Stimulated activated naive CD8-positive, alpha-beta T cell treated with anti-CD3 and anti-CD28 coated beads, Interleukin-15, Interleukin-2, amounts not matched to agents 100 U/mL and 50 U/mL, for 24 hours (primary cell): ENCODE measurements at places on chromosomes 16 and 17.

DNA sequence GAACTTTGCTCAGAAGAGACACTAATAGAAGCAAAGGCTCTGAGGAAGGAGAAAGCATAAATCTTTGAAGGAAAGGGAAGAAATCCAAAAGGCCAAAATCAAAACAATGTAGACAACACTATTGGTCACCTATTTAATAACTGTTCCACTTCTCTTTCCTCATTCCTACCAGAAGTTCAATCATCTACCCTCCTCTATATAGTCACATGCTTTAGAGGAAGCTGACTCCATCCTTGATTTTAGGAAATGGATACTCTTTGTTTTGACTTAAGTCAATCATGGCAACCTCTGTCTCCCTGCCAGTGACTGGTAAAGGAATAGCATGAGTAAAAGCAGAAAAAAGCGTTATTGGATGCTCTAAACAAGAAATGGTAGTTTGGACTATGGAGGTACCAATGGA, 7.3 kb downstream of the BRIP1 start:
- no peak for DNase-seq

- DNase-seq, result peak; percentile 25
These were observed 14.2 kb downstream of the NSMCE1 start for GRCh38 chr16:27254262-27254811.

GRCh38 chr16:14095883-14096551, 24.9 kb downstream of the MRTFB start:
- DNase-seq, result no peak

DNA sequence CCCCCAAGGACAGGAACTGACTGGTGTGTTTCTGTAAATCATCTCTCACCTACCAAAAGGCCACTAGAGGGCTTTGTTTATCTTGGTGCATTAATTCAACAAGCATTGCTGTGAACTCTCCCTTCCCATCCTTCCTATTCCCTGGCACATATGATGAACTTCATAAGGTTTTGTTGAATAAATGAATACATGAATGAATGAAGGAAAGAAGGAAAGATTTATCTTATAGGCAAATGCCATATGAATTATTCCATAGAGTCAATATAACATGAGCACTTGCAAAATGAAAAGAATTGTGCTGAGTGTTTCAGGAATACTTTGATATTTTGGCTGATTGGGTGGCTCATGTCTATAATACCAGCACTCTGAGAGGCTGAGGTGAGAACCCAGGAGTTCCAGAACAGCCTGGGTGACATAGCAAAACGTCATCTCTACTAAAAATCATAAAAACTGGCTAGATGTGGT, 4.3 kb downstream of the SPDYE4 start:
- DNase-seq, result no peak

GRCh38 chr17:66679631-66680517, 155.0 kb upstream of the CACNG5 start:
- no peak for DNase-seq

GRCh38 chr17:7317161-7317803, 2.1 kb upstream of the GPS2 start:
- DNase-seq, result no peak

- DNase-seq, result no peak
These were observed 1.0 kb downstream of the GSDMA start for GRCh38 chr17:39963829-39964228.

DNA sequence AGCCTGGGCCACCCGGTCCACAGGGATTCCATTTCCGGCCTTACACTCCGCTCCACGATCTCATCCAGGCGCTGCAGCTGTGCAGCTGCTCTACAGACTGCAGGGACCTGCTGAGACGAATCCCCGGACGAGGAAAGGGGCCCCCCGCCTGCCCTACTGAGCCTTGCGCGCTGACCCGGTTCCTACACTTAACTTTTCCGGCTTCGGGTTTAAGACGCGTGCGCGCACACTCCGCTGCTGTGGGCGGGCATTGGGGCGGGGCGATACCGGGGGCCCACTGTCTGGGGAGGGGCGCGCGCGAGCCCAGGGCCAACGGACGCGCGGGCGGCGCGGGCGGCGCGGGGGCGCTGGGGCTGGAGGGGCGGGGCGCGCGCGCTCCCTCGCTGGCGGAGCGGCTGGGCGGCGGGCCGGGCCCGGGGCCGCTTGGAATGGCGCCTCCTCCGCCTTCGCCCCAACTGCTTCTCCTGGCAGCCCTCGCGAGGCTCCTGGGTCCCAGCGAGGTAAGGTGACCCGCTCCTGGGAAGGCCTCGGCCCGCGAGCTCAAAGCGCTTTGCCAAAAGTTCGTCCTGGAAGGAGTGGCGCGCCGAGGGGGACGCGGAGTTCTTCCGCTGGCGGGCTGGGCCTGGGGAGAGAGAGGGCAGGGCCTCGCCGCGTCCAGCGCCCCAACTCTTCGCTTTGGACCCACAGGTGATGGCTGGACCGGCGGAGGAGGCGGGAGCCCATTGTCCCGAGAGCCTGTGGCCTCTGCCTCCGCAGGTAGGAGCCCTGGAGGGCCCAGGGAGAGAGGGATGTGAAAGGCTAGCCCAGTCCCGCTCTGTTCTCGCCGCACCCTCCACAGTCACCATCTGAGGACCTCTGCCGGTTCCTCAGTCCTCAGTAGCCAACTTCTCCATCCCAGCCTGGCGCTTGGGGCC, at the start of gene TP53I13:
TSS of gene TP53I13 (plus strand) at position 371 of the 914 bp plus-strand sequence. CDS start at position 429, 58 bp downstream.
- peak; percentile 91 for DNase-seq

DNA sequence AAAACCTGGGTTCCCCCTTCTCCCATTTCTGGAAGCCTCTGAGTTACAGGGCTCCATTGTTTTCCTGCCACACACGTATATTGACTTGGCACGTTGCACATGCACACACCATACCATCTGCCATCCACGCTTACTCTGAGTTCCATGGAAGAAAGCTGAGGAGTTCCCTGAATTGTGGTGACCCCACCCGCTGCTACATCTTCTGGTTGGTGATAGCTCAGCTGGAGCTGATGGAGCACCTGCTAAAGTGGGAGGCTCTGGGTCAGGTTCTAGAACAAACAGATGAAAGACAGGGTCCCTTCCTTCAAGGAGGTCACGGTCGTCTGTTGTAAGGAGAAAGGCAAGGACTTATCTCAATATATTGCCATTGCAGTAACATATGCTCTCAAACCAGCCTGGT, 41.1 kb downstream of the TMEM11 start:
- no peak for DNase-seq

DNA sequence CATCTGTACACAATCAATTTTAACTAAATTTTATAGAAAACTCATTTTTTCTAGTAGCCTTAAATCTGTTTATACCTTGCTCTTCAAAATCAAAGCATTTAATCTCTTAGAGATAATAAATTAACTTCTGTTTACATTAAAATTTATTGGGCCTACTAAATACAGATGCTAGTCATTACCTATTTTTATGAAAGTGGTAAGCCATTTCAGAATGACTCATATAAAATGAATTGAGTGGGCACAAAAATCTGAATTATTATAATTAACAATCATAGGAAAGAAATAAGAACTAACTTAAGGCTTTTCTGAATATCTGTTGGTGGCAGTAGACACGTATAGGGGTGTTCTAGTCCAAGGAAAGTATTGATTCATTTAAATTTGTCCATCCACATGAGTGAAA, 157.9 kb downstream of the KCNJ2 start:
- DNase-seq, result no peak

DNA sequence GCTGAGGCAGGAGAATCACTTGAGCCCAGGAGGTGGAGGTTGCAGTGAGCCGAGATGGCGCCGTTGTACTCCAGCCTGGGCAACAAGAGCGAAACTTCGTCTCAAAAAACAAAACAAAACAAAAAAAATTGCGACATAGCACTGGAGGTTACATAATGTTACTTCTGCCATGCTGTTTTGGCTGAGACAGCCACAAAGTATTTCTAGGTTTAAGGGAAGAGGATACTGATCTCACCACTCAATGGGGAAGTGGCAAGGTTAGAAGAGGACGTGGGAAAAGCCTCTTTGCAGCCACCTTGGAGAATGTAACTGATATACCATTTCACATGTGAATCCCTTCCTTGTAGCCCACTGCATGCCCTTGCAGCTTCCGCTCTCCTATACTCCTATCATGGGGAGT, 131.2 kb upstream of the NLRP1 start:
- no peak for DNase-seq

- DNase-seq, result no peak
These were observed 14.6 kb upstream of the METTL9 start for GRCh38 chr16:21584817-21585216.

GRCh38 chr16:50281391-50282009, 15.1 kb downstream of the ADCY7 start:
- DNase-seq, result no peak

DNA sequence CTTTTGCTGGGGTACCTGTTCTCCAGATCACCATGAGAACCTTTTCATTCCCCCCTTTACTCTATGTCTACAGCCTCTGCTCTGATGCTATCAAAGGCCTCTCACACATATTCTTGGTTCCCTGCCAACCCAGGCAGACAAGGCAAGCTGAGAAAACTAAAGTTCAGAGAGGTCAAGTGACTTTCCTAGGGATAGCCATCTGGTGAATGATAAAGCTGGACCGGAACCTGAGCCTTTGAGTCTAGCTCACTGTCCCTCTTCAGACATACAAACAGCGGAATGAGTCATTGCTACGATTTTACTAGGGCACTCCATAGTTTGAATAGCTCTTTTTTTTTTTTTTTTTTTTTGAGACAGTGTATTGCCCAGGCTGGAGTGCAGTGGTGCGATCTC, 73.3 kb downstream of the XYLT1 start:
- DNase-seq, result no peak

DNA sequence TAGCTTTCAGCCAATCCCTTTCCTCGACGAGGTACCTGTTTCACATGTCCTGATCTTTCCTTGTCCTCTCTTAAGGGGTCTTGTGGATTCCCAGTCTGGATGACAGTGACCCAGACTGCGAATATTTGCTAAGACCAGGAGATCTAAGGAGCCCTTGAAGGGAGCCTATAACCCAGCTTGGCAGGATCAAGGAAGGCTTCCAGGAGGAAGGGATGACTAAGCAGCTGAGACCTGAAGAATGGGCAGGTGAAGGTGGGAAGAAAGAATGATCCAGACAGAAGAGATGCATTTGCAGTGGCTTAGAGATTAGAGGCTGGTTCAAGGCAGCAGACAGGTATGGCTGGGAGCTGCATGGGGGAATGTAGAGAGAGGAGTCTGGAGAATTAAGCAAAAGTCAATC, 1.9 kb upstream of the PDK2 start:
- no peak for DNase-seq

DNA sequence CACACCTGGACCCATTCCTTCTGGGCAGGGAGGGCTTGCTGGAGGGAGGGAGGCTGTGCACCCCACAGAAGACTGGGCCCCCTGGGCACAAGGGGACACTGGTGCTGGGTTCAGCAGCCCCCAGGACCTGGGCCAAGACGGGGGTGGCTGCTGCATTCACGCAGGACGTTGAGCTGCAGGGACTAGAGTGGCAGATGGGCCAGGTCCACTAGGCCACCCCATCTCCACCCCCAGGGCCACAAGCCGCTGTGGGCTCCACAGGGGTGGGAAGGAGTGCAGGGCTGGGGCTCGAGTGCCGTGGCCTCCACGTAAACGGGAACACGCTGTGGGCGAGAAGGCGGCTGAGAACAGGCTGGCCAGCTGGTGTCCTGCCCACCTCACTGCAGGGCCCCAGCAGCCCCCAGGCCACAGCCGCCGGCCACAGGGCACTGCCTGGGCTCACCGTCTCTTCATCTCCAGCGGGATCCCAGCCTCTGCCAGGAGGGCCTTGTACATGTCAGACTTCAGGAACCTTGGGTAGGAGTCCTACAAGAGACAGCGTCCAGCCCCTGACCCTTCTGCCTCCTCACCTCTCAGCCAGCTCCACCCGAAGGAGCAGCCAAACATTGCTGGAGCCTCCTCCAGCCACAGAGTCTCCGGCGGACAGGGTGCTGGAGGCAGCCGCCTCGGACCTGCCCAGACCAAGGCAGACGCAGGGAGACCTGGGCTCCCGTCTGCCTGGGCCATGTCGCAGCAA, 6.5 kb downstream of the RGS11 start:
- DNase-seq, result no peak

DNA sequence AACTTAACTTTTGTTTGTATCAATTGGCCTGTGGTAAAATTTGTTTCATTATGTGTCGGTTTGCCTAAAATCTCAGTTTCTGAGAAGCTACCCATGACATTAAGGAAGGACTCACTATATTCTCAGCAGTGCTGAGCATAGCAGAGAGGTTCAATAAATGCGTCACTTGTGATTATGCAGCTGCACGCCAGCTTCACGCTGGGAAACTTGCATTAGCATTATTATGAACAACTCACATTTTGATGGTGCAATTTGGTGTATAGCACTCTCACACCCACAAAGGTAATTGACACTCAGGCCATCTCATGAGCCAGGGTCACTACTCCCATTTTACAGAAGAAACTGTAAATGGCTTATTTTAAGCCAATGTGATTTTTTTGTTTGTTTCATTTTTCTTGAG, 80.6 kb upstream of the SALL1 start:
- no peak for DNase-seq

DNA sequence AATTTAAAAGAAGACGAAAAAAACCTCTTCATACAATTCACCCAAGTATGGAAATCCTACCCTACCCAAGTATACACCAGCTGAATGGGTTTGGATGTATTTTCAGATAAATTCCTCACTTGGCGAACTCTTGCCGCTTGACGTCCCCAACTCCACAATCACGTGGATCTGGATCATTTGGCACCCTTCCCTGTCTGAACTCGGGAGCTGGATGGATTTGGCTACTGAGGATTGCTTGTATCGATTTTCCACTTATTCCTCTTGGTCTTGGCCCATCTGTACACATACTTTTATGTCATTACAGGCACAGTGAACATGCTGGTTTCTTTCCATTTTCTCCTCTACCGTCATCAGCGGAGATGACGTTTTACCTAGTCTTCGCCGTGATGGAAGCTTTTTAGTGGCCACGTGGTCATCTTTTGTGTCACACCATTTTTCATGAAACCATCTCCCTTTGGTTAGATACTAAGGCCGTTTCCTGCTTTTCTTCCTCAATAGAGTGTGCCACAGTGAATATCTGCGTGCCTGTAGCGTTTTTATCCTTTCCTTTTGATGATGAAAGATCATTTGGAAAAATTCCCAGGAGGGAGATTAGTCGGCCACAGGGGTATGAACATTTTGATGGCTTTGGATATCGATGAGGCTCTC, 47.1 kb downstream of the CMIP start:
- no peak for DNase-seq

GRCh38 chr16:77584205-77584859, 138.0 kb upstream of the NUDT7 start:
- peak; percentile 24 for DNase-seq
